Glutamatergic neuron (in vitro differentiated cells): ENCODE measurements at places on chromosomes 6 and 20. TPM values are rescaled to one million over a fixed set of nuclear protein-coding genes. Genes with fewer than 3 reads are reported as not detected.
A peak's percentile ranks its signal among the peaks of the same experiment; 100 is the strongest.

- no peak overlapping the region for H3K4me3 ChIP-seq
- H3K36me3 ChIP-seq = no peaks in the 10 kb centered on the region
- H3K27ac ChIP-seq = no peak overlapping the region
Observed at GRCh38 chr6:143394389-143394788, 56.1 kb downstream of the ADAT2 start.

- no peaks in the 10 kb centered on the region for H3K27me3 ChIP-seq
- peak overlapping the region; percentile 62 for H3K4me3 ChIP-seq
- H3K36me3 ChIP-seq = no peaks in the 10 kb centered on the region
- H3K4me1 ChIP-seq = peaks cover 15% of the 10 kb centered on the region
- peak overlapping the region; percentile 93 for H3K27ac ChIP-seq
- DNase-seq = peak; percentile 24
Observed at GRCh38 chr6:122833021-122833491, 44.0 kb downstream of the SMPDL3A start.

DNA sequence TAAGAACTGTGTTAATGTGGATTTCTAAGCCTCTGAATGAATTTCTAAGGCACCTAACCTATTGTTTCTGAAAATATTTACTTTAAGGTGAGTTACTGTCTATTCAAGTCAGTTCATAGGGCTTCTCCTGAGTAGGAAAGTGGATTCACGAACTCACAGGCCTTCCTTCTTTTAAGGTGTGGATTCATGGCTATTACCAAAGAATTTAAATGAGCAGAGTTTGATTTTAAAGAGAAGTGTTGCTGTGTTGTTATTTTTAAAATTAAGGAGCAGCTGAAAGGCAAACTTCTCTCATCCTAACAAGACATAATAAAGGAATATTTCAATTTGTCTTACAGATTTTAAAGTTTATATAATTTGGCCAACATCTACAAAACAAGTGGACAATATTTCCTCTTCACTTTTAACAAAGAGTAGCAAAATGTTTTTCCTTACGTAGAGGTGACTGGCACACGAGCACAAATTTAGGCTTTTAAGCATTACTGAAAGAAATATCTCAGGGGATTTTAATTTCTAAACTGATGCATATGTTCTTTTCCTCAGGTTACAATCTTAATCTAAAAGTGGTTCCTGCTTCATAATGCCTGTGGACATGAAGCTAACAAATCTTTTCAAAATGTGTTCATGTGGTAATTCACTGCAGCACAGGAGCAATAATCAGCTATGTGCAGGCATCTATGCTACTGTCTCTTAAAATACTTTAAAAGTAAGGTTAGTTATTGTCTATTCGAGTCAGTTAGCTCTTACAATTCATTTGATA lies 602 bp upstream of the TSPYL4 start:
- peaks cover 4% of the 10 kb centered on the region for H3K36me3 ChIP-seq
- no peak overlapping the region for H3K27ac ChIP-seq
- peaks cover 26% of the 10 kb centered on the region for H3K4me1 ChIP-seq

DNA sequence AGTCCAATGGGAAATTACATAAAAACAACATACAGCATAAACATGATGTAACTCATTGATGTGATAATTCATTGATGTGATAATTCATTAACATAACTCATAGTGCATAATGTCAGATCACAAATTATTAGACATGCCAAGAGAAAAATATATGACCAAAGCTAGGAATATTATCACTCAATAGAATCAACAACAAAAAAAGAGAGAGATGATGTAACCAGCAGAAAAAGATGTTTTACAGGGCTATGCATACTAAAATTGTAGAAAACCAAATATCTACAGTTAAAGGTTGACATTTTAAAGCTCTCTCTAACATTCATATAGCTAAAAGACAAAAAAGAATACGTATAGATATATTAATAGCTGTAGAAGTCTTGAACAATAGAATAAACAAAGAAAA lies 1067.2 kb upstream of the ADGRB3 start:
- no peaks in the 10 kb centered on the region for H3K4me1 ChIP-seq
- no peak overlapping the region for H3K27ac ChIP-seq
- H3K27me3 ChIP-seq = no peaks in the 10 kb centered on the region
- H3K4me3 ChIP-seq = no peak overlapping the region
- no peak for DNase-seq

DNA sequence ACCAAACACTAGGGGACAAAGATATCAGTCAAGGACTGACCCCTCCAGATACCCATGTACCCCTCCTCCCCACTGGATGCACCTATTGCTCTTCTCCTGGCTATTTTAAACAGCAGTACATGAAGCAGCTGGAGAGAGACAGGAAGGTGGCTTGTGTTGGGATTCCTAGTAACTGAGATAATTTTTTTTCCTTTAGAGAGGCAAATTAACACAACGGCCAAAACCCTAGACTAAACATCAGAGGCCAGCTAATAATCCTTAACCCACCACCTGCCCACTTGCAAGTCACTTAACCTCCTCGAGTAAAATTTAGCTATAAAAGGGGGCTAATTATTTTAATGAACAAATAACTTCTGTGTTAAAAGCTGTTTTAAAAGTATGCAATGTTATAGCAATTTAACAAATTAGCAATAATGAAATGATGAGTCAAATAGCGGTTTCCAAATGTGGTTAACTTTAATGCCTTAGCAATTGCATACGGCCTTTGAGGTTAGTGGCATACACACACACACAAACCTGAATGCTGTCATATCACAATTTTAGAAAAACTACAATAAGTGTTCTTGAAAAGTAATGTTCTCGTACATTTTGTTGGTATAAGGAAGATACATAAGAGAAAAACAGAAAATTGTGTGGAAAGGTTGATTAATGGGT lies 151.7 kb downstream of the FRK start:
- no peaks in the 10 kb centered on the region for H3K27me3 ChIP-seq
- H3K27ac ChIP-seq = no peak overlapping the region
- no peak overlapping the region for H3K4me3 ChIP-seq
- H3K4me1 ChIP-seq = peaks cover 12% of the 10 kb centered on the region

DNA sequence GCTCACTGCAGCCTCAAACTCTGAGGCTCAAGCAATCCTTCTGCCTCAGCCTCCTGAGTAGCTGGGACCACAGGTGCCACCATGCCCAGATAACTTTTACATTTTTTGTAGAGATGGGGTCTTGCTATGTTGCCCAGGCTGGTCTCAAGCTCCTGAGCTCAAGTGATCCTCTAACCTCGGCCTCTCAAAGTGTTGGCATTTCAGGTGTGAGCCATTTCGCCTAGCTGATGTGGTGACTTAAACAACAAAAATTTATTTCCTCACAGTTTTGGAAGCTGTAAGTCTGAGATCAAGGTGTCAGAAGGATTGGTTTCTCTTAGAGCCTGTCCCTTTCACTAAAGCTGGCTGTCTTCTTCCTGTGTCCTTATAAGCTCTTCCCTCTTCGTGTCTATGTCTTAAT lies 15.0 kb upstream of the JARID2 start:
- H3K4me3 ChIP-seq = no peak overlapping the region
- H3K4me1 ChIP-seq = no peaks in the 10 kb centered on the region
- H3K27ac ChIP-seq = no peak overlapping the region
- no peaks in the 10 kb centered on the region for H3K27me3 ChIP-seq
- no peaks in the 10 kb centered on the region for H3K36me3 ChIP-seq

DNA sequence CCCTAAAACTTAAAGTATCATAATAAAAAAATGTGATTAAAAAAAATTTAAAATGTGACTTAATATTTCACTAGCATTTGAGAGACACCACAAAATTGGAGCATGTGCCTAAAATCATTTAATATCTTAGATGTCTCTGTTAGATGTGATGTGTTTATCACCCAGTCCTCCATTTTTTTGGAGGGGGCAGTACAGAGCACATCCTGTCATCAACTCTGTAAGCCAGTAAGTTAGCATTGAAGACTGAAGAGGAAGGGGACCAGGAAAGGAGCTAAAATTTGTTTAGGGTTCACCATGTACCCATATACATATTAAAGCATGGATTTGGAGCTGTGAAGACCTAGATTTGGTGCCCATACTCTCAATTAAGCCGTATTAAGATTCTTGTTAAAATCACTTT lies 30.7 kb upstream of the ADIG start:
- no peak overlapping the region for H3K4me3 ChIP-seq
- no peak overlapping the region for H3K27ac ChIP-seq
- H3K4me1 ChIP-seq = no peaks in the 10 kb centered on the region
- no peak for DNase-seq
- H3K36me3 ChIP-seq = no peaks in the 10 kb centered on the region
- H3K27me3 ChIP-seq = no peaks in the 10 kb centered on the region

DNA sequence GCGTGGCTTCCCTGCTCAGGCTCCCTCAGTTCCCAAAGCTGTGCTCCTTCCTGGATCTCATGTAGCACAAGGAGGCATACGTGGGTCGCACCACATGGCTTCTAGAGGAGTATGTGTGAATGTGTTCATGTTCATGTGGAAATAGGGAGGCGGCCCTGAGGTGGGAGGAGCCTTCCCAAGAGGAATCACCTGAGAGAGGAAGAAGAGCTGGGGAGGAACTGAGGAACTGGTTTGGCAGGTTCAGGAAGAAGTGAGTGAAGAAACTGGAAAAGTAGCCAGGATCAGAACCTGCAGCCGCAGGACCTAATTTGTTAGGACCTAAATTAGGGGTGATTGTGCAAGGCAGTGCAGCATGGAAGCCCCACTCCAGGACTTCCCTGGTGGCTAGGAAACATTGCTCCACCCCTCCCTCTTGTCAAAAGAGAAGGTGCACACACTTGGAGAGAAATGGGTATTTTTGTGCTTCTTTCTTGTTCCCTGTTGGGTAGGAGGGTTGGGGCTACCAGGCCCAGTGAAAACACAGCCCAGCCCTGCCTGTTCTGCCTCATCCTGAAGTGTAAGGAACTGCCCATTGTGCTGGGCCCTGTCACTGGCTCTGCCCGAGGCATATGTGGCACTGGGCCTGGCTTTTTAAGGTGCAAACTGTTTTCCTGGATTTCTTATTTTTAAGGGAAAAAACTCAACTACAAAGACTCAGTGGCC lies 20.7 kb downstream of the SYNJ2 start:
- no peak for DNase-seq
- H3K4me1 ChIP-seq = peaks cover 23% of the 10 kb centered on the region
- peaks cover 15% of the 10 kb centered on the region for H3K36me3 ChIP-seq
- no peak overlapping the region for H3K4me3 ChIP-seq
- peaks cover 24% of the 10 kb centered on the region for H3K27me3 ChIP-seq

- H3K27me3 ChIP-seq = peaks cover 5% of the 10 kb centered on the region
- no peaks in the 10 kb centered on the region for H3K36me3 ChIP-seq
- H3K4me1 ChIP-seq = no peaks in the 10 kb centered on the region
Observed at GRCh38 chr6:123803504-123804013, at the start of gene NKAIN2. Gene NKAIN2 (plus strand): TSS chr6:123803865.

GRCh38 chr20:5833309-5833941 lies 83.2 kb downstream of the SHLD1 start:
- no peak overlapping the region for H3K27ac ChIP-seq
- no peak overlapping the region for H3K4me3 ChIP-seq
- no peaks in the 10 kb centered on the region for H3K36me3 ChIP-seq
- no peaks in the 10 kb centered on the region for H3K27me3 ChIP-seq
- DNase-seq = no peak

- peaks cover 17% of the 10 kb centered on the region for H3K36me3 ChIP-seq
- no peak overlapping the region for H3K4me3 ChIP-seq
- peak overlapping the region; percentile 50 for H3K27ac ChIP-seq
- DNase-seq = no peak
Observed at GRCh38 chr6:105345506-105345905, 57.4 kb downstream of the PREP start.

- no peak overlapping the region for H3K27ac ChIP-seq
- DNase-seq = no peak
- peaks cover 6% of the 10 kb centered on the region for H3K4me1 ChIP-seq
- no peak overlapping the region for H3K4me3 ChIP-seq
Observed at GRCh38 chr6:108039681-108040080, 34.9 kb downstream of the OSTM1 start.

DNA sequence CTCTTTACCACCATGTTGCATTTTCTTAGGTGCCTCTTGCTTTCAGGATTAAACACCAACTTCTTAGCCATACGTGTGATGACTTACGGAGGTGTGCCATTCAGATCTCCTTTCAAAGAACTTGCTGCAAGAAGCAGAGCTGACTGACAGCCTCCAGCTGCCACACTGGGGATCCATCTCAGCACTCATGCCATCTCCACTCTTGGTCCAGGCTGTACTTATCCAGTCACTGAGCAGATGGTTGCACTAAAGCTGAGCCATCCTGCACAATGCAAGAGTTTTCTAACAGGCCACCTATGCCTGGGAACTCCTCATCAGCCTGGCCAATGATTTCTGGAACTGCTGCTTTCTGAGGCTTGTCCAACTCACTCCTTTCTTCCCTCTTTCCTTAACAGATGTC lies 31.4 kb upstream of the KIF6 start:
- no peak overlapping the region for H3K4me3 ChIP-seq
- H3K4me1 ChIP-seq = no peaks in the 10 kb centered on the region

- H3K36me3 ChIP-seq = no peaks in the 10 kb centered on the region
- no peak for DNase-seq
- peaks cover 4% of the 10 kb centered on the region for H3K4me1 ChIP-seq
- no peak overlapping the region for H3K4me3 ChIP-seq
Observed at GRCh38 chr6:135811644-135812526, 39.6 kb upstream of the PDE7B start.

- no peaks in the 10 kb centered on the region for H3K36me3 ChIP-seq
- no peaks in the 10 kb centered on the region for H3K27me3 ChIP-seq
- H3K4me3 ChIP-seq = no peak overlapping the region
- no peak overlapping the region for H3K27ac ChIP-seq
- H3K4me1 ChIP-seq = no peaks in the 10 kb centered on the region
Observed at GRCh38 chr6:122276637-122277036, 122.8 kb upstream of the HSF2 start.

DNA sequence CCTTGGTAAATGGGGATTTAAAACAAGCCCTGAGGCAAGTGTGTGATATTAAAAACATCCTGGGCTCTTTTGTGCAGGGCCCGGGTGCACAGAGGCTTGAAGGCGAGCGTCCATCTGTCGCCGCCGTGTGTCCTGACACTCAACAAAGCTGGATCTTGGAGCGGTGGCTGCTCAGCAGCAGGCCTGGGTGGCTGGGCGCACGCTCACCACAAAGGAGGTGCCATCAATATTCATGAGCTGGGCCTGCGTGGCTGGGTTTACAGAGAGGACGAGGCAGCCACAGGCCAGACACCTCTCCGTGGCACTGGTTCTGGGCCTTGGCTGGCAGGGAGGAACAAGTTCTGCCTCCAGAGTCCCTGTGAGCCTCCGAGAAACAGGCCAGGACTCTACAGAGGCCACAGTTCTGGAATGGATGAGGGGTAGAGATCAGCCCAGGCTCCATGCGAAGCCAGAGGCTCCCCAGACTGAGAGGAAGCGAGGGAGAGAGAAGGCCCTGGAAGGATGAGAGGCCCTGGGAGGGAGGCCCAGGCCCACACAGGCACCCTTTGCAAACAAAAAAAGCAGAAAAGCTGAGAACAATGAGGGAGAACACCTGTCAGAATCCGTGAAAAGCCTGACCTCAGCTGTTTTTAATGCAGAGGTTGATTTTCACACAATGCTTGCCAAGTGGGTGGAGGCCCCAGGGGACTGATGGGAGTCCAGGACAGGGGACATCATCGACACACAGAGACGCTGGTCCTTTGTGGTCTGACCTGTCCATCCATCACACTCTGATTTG lies 21.9 kb downstream of the BHLHE23 start:
- peak overlapping the region; percentile 100 for H3K27ac ChIP-seq
- H3K4me3 ChIP-seq = peak overlapping the region; percentile 81
- H3K36me3 ChIP-seq = no peaks in the 10 kb centered on the region
- H3K4me1 ChIP-seq = peaks cover 39% of the 10 kb centered on the region
- H3K27me3 ChIP-seq = peaks cover 18% of the 10 kb centered on the region

Gene NINL
- total RNA-seq = 86.8 TPM

Gene PLG
- total RNA-seq = not detected

Gene SLC17A1
- total RNA-seq = not detected

Gene MCHR2
- total RNA-seq = not detected

Gene KCNB1
- 3.1 TPM for total RNA-seq

Gene SNAP91
- 52.4 TPM for total RNA-seq

Gene GJA10
- not detected for total RNA-seq

Gene LAMA2
- 2.4 TPM for total RNA-seq

Gene SLC17A2
- not detected for total RNA-seq

Gene GSTA3
- total RNA-seq = not detected

Gene FAXC
- 68.9 TPM for total RNA-seq
